Stimulated activated CD8-positive, alpha-beta memory T cell treated with anti-CD3 and anti-CD28 coated beads, Interleukin-15, amount 100 ng/mL, for 24 hours (primary cell): ENCODE measurements at places on chromosomes 7 and 10.

GRCh38 chr10:52491246-52491995 lies 177.3 kb downstream of the DKK1 start:
- DNase-seq, result no peak

DNA sequence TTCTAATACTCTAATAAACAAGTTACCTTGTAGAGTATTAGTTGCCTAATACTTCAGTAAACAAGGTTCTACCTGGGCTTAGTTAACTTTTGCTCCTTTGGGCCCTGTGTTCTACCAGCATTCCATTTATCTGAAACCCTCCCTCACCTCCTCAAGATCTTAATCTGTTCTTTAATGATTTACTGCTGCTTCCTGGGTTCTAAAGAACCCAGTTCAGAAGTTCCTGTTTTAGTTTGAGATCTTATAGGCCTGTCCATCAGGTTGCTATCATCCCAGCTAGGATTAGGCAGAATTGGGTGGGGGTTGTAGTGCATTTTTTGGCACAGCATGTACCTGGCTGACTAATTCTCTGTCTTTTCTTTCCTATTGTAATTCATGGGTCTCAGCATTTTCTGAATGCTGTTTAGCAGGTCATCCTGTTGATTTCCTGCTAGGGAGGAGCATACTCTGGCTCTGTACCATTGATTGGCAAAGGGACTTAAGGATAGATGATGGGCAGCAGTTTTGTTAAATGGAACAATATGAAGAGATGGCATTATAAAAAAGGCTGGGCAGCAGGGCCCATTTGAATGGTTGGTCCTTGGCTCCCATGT lies 53.7 kb upstream of the TMEM248 start:
- no peak for DNase-seq

- DNase-seq, result no peak
Observed at GRCh38 chr10:5582736-5583135, 58.0 kb downstream of the CALML3 start.

DNA sequence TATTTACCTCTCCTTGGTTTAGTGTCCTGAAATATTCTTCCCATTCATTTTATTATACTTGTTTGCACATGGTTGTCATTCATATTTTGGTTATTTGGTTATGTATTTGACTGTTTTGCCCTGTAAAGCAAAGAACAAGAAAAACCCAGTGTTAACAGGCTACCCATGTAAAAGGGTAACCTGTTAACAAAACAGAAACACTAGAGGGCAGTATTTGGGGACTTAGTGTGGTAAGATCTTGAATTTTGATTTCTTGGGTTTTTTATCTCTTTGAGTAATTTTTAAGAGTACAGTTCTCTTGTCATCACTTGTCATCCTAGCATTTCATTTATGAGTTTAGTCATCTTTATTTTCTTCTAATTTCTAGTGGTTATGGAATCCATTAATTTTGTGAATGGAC lies 51.3 kb downstream of the POLL start:
- no peak for DNase-seq

- DNase-seq, result no peak
Observed at GRCh38 chr10:133185916-133186315, 25.9 kb downstream of the KNDC1 start.

GRCh38 chr10:91935886-91936285 lies 12.3 kb downstream of the BTAF1 start:
- no peak for DNase-seq

- DNase-seq, result no peak
Observed at GRCh38 chr7:47951374-47951773, 3.1 kb upstream of the PKD1L1 start.

DNA sequence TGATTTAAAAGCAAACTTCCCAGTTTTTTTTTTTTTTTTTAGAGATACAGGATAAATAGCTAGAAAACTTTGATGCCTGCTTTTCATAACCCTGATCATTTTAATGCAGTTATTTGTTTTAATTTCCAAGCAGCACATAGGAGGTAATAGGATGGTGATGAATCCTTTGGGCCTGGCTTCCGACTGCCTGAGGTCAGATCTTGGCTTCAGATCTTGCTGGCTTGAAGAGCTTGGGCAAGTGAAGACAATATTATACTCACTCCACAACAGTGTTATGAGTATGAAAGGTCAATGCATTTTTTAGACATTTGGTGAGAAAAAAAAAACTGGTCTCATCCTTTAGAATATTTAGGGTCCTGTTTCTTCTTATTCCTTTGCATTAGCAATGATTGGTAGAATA lies 124.8 kb upstream of the PRKCQ start:
- no peak for DNase-seq

- DNase-seq, result no peak
Observed at GRCh38 chr10:48498940-48499510, 105.8 kb downstream of the ARHGAP22 start.

DNA sequence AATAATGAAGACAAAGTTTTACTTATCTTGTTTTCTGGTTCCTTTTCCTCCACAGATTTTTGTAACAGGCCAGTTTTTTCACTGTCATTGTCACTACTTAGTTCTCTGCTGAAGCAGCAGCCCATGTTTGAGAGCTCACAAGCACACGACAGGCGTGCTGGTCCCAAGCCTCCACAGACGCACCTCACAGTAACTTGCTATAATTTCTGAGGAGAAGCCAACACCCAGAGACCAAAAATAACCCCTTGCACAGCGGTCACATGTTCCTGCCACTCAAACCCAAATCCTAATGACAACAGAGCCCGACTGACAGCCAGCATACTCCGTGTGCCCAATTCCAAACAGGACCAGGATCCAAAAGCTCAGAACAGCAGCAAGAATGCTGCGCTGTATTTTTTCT lies 58.5 kb downstream of the LARP4B start:
- DNase-seq, result no peak

DNA sequence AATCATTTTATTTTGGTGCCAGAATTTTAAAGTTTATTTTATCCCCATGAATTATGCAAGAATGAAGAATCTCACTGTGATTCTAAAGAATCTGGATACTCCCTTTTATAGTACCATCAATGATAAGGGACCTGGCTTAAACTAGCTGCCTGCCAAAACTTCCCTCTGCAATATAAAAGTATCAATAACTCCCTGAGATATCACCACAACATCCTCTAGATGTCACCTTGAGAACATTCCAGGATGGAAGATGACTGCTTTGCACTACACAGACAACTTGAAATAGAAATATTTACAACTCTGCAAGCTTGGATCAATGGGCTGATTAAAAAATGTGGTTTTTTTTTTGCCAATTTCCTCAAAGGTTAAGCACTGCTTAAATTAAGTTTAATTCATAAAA lies 142.1 kb downstream of the SLC25A13 start:
- no peak for DNase-seq

DNA sequence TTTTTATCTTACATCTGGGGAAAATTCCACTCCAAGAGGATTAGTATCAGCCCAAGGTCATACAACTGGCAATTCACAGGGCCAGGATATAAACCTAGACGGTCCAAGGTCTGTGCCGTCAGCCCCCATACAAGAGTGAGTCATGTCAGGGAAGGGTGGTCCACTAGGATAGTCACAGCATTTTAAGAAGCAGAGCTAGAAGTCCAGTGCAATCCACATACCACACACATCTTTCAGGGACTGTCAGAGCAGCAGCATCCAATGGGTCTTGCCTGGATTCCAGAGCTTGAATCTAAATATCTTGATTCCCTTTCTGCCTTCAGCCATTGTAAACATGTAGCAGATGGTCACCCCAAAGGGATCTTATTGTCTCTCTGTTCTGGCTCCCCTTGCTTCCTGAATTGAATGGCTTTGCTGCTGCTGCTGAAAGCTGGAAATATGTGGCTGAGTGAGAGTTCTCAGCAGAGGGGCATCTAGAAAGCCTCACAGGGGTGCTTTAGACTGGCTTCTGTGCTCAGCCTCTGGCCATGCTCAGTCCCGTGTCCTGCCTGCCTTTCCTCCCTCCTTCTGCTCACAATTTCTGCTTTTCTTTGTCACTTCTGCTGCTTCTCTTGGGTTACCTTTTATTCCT lies 9.9 kb upstream of the OR6V1 start:
- DNase-seq, result no peak

GRCh38 chr10:22640359-22640758 lies 74.0 kb downstream of the PIP4K2A start:
- DNase-seq, result no peak

- DNase-seq, result no peak
Observed at GRCh38 chr7:12474035-12474434, 70.4 kb upstream of the VWDE start.

DNA sequence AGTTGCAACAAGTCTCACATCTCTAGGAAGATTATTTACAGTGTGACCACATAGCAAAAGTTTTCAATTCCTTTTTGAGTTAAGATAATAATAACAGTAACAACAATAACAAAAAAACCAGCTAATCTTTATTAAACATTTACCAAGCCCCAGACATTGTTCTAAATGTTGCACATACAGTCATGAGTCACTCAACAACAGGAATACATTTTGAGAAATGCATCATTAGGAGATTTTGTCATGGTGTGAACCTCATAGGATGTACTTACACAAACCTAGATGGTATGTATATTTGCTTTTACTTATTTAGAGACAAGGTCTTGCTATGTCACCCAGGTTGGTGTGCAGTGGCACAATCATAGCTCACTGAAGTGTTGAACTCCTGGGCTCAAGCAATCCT lies 52.0 kb downstream of the SPAM1 start:
- no peak for DNase-seq

DNA sequence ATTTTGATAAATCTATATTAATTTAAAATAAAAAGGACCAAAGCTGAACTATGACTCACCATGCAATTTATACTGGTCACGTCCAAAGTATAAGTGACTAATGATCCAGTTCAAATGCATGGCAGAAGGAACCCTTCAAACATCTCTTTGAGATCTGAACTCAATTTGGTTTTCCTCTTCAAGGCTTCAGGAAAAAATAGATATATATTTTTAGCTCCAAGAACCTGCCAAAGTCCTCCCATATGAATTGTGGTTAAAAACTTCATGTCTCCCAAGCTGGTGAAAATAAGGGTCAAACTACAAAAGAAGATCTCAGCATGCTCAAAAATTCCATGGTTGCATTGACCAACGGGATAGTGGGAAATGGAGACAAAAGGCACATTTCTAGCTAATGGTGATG lies 34.6 kb upstream of the PDE1C start:
- no peak for DNase-seq
